CD4-positive, alpha-beta T cell treated with Interleukin-15 for 1 hour (primary cell): ENCODE measurements at places on chromosomes 3 and 15.

- no peak for DNase-seq
These were observed 8.3 kb downstream of the KIF23 start for GRCh38 chr15:69422336-69422895.

DNA sequence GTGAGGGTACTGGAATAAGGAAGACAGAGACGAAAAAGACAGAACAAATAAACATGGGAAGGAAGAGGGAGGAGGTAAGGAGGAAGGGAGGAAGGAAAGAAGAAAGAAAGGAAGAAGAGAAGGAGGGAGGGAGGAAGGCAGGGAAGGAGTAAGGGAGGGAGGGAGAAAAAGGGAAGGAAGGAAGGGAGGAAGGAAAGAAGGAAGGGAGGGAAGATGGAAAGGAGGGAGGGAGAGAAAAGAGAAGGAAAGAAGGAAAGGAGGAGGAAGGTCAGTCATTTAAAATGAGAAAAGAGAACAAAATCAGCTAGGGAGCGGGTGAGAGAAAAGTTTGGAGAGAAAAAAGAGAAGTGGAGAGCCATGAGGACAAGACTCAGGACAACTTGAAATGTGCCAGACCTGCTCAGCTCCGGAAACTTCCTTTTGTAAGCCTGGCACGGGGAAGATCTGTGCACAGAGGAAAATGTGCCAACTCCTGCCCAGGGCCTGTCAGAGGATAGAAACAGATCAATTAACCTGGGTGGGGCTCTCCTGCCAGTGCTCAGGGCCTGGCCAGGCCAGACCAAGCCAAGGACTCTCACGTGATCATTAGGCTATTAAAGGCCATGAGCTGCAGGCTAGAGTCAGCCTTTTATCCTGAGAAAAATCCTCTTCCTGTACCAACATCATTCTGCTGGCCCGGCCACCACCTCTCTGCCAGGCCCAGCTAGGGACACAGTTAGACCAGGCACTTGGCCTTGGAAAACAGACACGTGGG, 50.1 kb upstream of the BCL6 start:
- no peak for DNase-seq

- no peak for DNase-seq
These were observed 44.5 kb downstream of the OXSM start for GRCh38 chr3:25834346-25834745.

DNA sequence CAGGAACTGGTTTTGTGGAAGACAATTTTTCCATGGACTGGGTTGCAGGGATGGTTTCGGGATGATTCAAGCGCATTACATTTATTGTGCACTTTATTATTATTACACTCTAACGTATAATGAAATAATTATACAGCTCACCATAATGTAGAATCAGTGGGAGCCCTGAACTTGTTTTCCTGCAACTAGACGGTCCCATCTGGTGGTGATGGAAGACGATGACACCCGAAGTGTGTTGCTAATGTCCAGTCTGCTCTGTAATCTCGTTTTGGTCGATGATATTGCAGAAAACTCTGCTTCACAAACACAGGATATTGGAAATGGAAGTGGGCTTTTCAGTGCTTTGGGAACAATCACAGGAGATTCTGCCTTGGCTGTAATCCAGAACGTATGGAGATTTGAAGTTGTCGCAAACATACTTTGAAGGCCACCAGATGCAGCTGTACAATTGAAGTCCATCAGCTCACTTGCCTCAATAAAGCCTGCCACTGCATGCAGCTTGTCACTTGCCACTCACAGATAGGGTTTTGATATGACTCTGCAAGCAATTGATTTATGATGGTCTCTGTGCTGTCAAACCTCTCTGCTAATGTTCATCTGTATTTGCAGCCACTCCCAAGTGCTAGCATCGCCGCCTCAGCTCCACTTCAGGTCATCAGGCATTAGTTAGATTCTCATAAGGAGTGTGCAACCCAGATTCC, 141.7 kb downstream of the TJP1 start:
- no peak for DNase-seq

DNA sequence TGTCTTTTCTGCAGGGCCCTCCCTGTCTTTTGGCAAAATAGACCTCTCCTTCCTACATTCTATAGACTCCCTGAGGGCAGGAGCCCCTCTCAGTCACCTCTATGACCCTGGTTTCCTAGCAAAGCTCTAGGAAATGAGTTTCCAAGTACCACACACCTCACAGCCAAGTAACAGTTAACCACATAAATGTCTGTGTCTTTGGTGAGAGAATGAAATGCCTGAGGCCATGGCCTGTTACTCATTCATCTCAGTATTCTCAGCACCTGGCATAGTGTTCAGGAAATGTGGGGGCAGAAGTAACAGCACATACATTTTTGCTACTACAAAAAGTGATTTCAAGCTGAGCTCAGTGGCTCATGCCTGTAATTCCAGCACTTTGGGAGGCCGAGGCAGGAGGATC, 21.0 kb downstream of the RFT1 start:
- DNase-seq, result no peak

- DNase-seq, result no peak
These were observed 253.2 kb downstream of the ZPLD1 start for GRCh38 chr3:102687851-102688555.

DNA sequence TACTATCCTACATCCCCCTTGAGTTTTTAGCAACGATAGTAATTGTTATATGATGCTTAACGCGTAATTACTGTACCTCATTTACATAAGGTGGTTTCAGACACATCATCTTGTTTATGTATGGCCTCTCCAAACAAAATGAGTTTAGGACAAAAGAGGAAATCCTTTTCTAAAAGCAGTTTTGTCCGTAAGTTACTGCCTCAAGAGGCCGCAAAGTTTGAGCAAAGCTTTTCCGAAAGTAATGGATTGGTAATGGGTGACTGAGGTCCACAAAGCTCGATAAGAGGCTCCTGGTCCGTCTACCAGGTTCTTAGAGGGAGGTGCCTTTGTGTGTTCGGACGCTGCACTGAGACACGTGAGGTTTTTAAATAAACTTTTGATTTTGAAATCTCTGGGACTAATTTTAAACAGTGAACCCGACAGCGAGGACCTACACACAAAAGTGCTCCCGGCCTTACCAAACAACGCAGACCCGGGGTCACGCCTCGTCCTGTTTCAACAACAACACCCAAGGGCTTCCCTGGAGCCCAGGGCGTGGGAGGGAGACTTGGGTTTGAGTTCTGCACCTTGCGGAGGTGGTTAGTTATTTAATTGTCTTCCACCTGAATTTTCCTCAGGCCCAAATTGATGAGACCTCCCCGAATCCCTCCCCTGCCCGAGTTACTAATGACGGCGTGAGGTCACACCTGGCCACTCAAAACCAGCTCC, 456 bp upstream of the C15orf61 start:
- no peak for DNase-seq

DNA sequence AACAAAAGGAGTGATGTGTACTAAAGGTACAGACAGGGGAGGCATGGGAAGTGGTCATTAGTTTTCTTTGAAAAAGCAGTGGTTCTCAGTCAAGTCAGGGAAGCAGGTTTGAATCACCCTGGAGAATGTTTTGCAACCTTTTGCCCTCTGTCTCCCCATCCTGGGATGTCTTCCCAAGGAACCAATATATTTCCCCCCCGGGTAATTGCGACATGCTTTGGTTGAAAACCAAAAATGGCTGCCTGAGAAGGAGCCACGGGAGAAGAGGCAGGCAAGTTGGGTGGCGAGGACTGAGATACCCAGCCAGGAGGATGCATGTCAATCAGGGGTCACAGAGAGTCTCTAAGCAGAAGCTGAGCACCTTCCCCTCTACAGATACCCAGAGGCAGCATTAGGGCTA, 20.2 kb upstream of the PPP1R2 start:
- DNase-seq, result no peak

DNA sequence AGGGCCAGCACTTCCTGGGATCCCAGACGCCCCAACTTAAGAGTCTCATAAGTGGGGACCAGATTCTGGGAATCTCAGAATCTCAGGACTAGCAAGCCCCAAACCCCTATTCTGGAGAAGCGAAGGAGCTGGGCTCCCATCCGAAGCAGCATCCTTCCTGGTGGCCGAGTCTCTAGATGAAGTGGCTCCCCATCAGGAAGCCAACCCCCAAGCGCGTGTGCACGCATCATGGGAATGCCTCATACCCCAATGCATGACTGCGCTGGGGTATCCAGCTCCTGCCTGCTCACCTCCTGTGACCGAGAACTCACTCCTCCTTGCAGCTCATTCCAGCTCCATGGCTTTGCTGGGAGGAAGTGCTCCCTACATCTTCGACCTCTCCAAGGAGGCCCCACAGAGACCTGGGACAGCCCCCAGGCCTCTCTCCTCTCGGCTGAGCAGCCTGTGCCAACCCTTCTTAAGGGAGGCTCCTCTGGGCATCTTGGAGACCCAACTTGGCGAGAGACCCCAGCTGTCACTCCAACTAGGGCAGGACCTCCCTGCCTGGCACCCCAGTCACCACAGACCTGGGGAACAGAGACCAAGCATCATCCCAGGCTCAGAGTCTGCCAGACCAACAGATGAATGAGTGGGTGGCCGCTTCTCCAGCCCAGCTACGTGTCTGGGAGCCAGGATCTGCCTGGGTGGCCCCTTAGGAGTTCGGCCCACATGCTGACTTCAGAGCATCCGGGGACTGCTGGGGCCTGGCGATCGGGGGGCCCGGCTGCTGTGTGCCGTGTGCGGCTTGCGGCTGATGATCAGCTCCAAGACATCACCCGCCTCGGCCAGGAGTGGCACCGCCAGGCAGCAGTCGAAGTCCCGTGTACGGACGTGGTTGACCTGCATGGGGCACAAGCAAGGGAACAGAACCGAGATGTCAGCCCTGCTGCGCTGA, 46.9 kb downstream of the GRIP2 start:
- no peak for DNase-seq

- no peak for DNase-seq
These were observed 137.2 kb upstream of the CBLB start for GRCh38 chr3:106006001-106006400.

GRCh38 chr3:153614563-153614962, 452.5 kb downstream of the RAP2B start:
- no peak for DNase-seq

GRCh38 chr3:172189213-172189612, 149.8 kb downstream of the FNDC3B start:
- DNase-seq, result no peak

GRCh38 chr15:100824211-100824610, 55.4 kb upstream of the ALDH1A3 start:
- no peak for DNase-seq
